Stimulated activated CD8-positive, alpha-beta memory T cell treated with anti-CD3 and anti-CD28 coated beads, Interleukin-4, amount 100 ng/mL, for 1 hour (primary cell): ENCODE measurements at places on chromosomes 5 and 9.
A peak's percentile ranks its signal among the peaks of the same experiment; 100 is the strongest.

DNA sequence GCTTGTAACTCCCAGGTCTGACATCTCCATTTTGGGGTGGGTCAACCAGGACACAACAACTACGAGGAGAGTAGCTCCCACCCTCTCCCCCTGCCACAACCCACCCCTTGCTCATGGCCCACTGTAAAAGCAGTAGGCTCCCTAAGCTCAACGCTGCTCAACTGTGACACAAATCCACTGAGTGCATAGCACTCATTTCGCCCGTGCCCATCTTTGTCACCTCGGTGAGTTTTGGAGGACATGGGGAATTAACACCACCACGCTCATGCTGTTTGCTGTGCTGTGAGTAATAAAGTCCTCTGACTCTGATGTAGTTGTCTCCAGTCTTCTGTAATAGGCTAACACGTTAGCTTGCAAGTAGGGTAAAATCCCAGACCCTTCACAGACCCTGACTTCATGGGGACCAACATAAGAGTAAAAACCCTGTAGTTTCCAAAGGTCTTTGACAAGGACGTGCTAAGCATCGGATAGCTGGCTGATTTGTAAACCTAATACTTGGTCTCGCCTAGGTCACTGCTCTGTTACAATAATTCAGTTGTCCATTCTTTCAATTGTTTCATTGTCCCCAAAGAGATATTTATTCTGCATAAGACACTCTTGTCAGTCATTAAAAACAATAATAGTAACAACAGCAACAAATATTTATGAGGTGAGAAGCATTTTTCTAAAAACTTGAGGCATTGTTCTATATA, 7.7 kb downstream of the PLGRKT start:
- DNase-seq: no peak

DNA sequence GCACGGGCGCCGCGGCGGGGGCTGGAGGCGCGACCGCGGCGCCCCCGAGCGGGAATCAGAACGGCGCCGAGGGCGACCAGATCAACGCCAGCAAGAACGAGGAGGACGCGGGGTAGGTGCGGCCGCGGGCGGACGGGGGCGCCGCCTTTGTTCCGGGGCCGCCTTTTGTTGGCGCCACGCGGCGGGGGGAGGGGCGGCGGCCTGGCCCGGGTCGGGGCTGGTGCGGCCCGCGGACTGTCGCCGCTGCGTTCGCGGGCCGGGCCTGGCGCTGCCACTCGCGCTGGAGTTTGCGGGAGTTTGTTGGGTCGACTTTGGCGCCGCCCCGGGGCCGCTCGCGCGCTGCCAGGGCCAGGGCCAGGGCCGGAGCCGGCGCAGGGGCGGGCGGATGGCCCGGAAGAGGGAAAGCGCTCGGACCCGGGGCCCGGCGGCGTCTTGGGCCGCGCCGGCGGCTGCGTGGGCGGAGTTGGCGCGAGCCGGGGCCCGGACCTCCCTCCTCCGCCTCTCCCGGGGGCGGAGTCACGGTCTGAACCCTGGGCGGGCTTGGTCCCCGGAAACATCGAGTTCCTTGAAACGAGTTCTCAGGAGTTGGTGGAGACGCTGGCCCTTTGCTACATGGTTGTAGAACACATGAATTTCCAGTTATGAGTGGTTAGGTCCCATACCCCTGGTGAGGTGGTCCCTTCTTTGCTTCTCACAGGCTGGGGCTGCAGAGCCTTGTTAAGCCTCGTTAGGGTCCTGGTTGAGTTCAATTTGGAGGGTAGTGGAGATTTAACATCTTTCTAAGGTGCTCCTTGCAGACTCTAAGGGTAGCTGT, 809 bp downstream of the HNRNPAB start:
- DNase-seq: peak; percentile 46

GRCh38 chr5:178467205-178467567, 123.0 kb downstream of the COL23A1 start:
- DNase-seq: no peak

- no peak for DNase-seq
Observed at GRCh38 chr9:115649991-115650472, 503.6 kb upstream of the PAPPA start.

DNA sequence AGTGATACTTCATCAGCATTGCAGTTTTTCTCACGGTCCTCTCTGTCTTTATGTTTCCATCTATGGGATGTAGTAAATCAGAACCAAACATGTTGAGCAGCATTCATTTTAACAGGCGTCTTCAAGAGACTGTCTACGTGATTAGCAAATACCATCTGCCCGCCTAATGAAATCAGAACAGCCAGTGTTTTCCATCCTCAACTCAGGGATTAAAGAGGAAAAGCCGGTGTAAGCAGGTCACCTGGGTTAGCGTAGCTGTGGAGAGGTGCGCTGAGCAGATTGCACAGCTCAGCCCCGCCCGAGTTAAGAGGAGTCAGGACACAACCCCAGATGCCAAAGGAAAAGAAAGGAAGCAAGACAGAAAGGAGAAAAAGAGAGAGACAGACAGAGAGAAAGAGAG, 54.3 kb upstream of the ANKRD33B start:
- DNase-seq: no peak

- DNase-seq: no peak
Observed at GRCh38 chr5:180400416-180400815, 47.3 kb upstream of the GFPT2 start.

DNA sequence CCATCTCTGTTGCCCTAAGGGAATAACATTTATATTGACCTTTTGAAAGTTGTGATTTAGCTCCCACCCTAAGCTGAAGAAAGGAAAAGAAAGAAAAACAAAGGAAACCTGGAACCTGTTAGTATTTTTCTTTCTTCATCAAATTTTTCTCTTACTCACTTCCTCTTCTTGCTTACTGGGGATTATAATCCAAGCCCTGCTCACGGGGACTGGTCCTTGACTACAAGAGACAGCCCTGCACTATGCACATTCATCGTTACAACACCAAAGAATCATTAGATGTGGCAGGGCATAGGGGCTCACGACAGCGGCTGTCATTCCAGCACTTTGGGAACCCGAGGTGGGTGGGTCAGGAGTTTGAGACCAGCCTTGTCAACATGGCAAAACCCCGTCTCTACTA, 37.8 kb upstream of the LPAR1 start:
- DNase-seq: no peak

DNA sequence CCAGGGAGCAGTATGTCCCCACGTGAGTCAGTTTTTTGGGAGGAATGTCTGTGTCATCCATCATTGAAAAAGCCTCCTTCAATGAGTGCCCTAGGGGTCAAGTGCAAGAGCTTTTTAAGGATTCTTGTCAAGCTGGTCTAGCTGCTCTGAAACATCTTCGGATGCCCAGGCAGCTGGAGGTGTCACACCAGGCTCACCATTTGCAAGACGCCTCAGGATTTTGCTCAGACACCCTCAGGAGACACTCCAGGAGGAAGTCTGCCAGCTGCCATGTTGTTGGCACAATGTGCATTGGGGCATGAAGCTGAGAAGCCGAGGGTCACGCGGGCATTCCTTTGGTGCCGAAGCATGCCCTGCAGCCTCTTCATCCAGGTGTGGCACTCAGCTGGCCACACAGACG, 111.1 kb upstream of the S1PR3 start:
- DNase-seq: no peak

GRCh38 chr9:130128733-130129431, 43.3 kb upstream of the NCS1 start:
- DNase-seq: peak; percentile 44

- no peak for DNase-seq
Observed at GRCh38 chr9:128150594-128151308, 1.5 kb downstream of the LCN2 start.

DNA sequence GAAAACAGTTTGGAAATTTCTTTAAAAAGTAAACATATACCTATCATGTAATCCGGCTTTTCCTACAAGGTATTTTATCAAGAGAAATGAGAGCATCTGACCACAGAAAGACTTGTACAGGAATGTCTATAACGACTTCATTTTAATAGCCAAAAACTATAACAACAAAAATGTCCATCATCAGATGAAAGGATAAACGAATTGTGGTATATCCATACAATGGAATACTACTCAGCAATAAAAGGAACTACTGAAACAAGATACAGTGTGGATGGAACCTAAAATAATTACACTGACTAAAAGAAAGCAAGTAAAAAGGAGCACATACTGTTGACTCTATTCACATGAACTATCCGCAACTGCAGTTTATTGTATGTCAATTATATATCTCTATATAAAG, 1.4 kb upstream of the FTMT start:
- DNase-seq: no peak

GRCh38 chr5:15737036-15737821, 237.2 kb downstream of the FBXL7 start:
- DNase-seq: no peak

DNA sequence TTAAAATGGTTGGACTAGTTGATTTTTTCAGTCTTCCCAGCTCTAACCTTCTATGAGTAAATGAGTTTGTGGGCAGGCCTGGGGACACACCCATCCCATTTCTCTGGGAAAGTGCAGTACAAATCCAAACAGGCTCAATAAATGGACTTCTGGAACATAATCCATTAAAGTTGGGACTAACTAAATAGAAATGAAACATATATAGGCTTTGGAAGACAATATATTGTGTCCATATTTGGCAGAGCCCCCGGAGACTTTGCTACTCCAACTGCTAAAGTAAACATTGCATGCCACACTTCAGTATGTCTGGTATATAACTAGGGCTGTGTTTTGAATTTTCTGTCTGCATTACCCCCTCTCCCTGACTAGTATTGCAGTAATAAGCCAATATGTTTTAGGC, 191.4 kb upstream of the DAB2 start:
- DNase-seq: no peak

DNA sequence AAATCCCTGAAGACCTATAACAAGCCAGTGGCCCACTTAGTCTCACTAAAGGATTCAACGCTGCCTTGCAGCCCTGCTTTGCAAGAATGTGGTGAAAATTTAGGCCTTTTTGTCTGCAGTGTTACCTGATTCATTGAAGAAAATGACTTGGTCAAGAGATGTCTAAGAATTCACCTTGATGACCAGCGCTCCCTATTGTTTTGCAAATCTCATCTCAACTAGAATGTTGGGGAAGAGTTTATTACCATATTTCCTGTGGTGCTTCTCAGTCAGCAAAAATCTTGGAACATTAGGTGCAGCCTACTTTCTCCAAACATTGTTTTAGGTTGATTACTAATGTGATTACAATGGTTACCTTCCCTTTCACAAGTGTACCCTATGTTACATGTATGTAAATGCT, 53.5 kb downstream of the PLK2 start:
- no peak for DNase-seq

GRCh38 chr9:115733318-115734110, 420.1 kb upstream of the PAPPA start:
- no peak for DNase-seq

GRCh38 chr5:37251665-37252064, 2.5 kb upstream of the CPLANE1 start:
- DNase-seq: no peak

DNA sequence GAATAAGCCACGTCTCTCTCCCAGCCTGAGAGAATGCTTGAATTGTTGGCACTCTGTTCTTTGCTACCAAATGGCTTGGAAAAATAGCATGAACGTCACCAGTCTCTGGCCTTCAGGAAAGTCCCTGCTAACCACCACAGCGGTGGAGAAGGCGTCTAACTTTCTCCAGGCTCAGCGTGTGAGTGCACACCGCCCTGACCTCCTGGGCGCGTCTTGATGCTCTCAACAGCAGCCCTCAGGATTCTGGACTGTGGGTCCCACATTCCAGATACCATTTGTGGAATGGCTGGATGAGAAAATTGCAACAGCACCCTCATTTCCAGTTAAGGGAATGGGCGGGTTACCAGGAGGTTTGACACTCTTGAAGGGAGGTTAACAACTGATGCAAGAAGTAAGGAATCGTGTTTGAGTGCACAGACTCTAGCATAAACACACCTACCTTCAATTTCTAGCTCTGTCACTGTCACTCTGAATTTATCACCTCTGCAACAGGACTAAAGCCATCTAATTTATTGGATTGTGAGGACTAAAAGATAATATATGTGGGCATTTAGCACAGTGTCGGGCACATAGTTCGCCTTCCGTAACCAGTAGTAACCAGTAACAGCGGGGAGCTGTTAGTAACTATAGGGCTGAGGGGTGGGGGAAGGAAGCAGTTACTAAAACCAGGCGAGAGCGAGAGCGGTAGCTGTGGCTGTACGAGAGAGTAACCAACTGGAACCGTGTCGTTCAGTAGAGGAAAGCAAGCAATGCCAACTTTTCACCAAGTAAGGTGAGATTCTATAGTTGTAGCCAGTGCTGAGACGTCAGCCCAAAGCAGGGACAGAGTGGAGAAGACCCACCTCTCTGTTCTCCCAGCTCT, 807 bp upstream of the PLGRKT start:
- DNase-seq: peak; percentile 34

GRCh38 chr5:147554261-147554817, 44.5 kb upstream of the DPYSL3 start:
- DNase-seq: no peak
